Body of pancreas (tissue), 4 donors: ENCODE measurements at places on chromosomes 13 and 19. TPM values are rescaled to one million over a fixed set of nuclear protein-coding genes. Genes with fewer than 3 reads are reported as not detected.
A peak's percentile ranks its signal among the peaks of the same experiment; 100 is the strongest.

Gene DIRAS1
- 4.9 TPM for total RNA-seq

GRCh38 chr19:49338691-49339300 lies 3.6 kb downstream of the CD37 start:
- no peaks in the 10 kb centered on the region for H3K27me3 ChIP-seq
- peak; percentile 97 for DNase-seq
- no peak overlapping the region for H3K4me3 ChIP-seq
- peaks cover 30% of the 10 kb centered on the region for H3K4me1 ChIP-seq

DNA sequence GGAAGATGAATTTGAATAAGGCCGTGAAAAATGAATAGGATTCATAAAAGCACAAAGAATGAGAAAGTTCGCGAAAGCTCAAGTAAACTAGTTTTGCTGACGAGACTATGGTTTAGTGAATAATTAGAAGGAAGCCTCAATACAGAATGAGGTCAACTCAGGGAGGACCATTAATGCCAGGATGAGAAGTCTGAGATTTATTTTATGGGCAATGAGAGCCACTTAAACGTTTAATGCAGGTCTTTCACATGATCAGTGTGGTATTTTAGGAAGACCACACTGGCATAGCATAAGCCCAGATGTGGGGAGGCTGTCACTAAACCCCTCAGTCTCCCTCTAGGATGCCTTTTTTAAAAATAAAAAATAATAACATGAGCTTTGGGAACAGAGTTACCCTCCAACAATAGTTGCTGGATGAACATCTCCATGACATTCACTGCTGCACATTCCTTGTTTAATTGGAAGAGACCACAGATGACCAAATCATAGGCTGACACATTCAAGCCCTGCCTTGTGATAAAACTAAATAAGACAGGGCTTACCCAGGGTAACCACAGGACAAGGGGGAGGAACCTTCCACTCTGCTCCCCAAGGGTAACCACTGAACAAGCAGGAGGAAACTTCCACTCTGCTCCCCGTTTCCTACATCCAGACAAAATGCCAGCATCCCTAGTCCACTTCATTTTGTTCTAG lies 43.6 kb upstream of the LSM14A start:
- no peaks in the 10 kb centered on the region for H3K27me3 ChIP-seq
- no peaks in the 10 kb centered on the region for H3K36me3 ChIP-seq
- H3K27ac ChIP-seq: no peak overlapping the region
- H3K4me1 ChIP-seq: peaks cover 8% of the 10 kb centered on the region

Gene KLK10
- total RNA-seq: not detected

DNA sequence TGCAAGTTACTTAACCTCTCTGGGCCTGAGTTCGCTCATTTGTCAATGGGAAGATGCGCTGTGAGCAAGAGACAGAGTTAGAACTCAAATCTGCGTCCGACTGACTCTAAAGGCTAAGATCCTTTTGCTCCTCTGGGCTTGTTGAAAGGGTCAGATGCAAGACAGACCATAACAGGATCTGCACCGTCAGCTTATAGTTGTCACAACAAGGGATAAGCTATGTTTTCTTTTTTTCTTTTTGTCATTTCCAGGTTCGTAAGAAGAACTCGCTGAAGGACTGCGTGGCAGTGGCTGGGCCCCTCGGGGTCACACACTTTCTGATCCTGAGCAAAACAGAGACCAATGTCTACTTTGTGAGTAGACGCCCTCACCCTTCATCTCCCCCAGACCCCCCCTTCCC lies 1.1 kb downstream of the PPAN start:
- H3K36me3 ChIP-seq: peaks cover 30% of the 10 kb centered on the region
- DNase-seq: no peak
- H3K4me1 ChIP-seq: peaks cover 22% of the 10 kb centered on the region
- H3K4me3 ChIP-seq: no peak overlapping the region
- H3K27me3 ChIP-seq: no peaks in the 10 kb centered on the region
- H3K27ac ChIP-seq: no peak overlapping the region

DNA sequence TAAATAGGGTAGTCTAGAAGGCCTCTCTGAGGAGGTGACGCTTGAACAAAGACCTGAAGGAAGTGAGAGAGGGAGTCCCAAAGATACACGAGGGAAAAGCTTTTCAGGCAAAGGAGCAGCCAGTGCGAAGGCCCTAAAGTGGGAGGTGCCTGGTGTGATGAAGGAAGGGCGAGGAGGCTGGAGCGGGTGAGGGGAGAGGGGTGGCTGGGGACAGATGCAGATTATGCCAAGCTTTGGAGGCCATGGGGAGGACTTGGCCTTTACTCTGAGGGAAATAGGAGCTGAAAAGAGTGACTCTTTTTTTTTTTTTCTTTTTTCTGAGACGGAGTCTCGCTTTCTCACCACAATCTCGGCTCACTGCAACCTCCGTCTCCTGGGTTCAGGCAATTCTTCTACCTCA lies 2.9 kb downstream of the CLPTM1 start:
- H3K27me3 ChIP-seq: no peaks in the 10 kb centered on the region
- H3K4me1 ChIP-seq: peaks cover 37% of the 10 kb centered on the region
- no peak overlapping the region for H3K4me3 ChIP-seq
- no peak for DNase-seq
- H3K27ac ChIP-seq: no peak overlapping the region
- no peaks in the 10 kb centered on the region for H3K36me3 ChIP-seq

Gene CAPN12
- 11.4 TPM for total RNA-seq

GRCh38 chr13:27283906-27284493 lies 13.4 kb downstream of the RASL11A start:
- no peaks in the 10 kb centered on the region for H3K27me3 ChIP-seq
- DNase-seq: peak; percentile 50
- no peaks in the 10 kb centered on the region for H3K4me1 ChIP-seq
- H3K27ac ChIP-seq: no peak overlapping the region
- H3K4me3 ChIP-seq: no peak overlapping the region

GRCh38 chr13:41268764-41269163 lies 5.4 kb upstream of the MTRF1 start:
- H3K27ac ChIP-seq: no peak overlapping the region
- H3K27me3 ChIP-seq: no peaks in the 10 kb centered on the region
- DNase-seq: no peak
- no peak overlapping the region for H3K4me3 ChIP-seq
- no peaks in the 10 kb centered on the region for H3K36me3 ChIP-seq

DNA sequence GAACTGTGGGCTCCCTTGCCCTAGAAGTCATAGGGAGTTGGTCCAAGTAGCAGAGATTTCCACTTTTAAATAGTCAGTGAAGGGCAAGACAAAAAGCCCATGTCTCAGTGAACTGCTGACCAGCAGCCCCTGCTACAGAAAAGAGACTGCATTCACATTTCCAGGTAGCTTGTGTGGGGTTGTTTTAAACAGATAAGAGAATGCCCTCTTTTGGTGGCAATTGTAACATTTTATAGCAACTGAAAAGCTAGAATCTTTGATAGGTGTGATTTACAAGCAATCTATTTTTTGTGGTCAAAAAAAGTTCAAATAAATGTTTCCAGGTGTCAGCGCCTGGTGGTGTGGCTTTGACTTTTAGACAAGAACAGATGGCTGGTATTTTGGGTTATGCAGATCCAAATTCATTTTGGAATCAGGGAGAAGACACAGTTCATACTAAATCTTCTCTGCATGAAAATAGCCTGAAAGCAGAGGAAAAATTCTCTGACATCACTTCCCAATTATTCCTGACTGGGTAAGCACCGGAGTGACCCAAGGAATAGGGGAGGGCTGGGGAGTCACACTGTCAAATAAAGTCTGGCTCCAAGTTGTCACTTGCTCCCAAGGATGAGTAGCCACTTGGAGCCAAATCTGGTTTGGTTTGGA lies 26.2 kb upstream of the GPR12 start:
- no peaks in the 10 kb centered on the region for H3K27me3 ChIP-seq
- H3K4me3 ChIP-seq: no peak overlapping the region
- no peaks in the 10 kb centered on the region for H3K4me1 ChIP-seq
- no peaks in the 10 kb centered on the region for H3K36me3 ChIP-seq

GRCh38 chr13:112974671-112975070 lies 5.7 kb downstream of the MCF2L start:
- no peak for DNase-seq
- H3K4me1 ChIP-seq: peaks cover 8% of the 10 kb centered on the region
- no peaks in the 10 kb centered on the region for H3K27me3 ChIP-seq
- H3K4me3 ChIP-seq: no peak overlapping the region
- no peak overlapping the region for H3K27ac ChIP-seq

Gene GPR183
- total RNA-seq: not detected

DNA sequence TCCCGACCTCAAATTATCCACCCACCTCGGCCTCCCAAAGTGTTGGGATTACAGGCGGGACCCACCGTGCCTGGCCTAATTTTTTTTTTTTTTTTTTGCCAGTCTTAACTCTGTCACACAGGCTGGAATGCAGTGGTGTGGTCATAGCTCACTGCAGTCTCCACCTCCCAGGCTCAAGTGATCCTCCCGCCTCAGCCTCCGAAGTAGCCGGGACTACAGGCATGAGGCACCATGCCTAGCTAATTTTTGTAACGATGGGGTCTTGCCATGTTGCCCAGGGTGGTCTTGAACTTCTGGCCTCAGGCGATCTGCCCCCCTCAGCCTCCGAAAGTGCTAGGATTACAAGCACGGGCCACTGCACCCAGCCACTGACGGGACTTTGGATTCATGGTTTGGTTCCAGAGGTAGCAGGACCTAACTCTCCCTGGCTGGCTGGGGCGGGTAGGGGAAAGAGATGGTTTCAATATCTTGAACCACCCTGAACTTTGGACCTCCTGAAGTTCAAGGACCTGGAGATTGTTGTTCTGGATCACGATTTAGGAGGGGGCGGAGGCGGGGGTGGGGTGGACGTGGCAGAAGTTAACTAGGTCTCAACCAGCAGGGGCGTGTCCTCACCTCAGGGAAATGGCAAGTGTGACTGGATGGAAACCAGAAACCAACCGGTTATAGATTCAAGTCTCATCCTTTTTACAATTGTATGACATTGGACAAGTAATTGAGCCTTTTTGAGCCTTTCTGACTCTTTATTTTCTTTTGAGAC lies 40.8 kb downstream of the IER2 start:
- no peaks in the 10 kb centered on the region for H3K36me3 ChIP-seq
- H3K4me3 ChIP-seq: no peak overlapping the region
- H3K4me1 ChIP-seq: peaks cover 17% of the 10 kb centered on the region
- H3K27me3 ChIP-seq: no peaks in the 10 kb centered on the region
- no peak overlapping the region for H3K27ac ChIP-seq
- DNase-seq: peak; percentile 53

DNA sequence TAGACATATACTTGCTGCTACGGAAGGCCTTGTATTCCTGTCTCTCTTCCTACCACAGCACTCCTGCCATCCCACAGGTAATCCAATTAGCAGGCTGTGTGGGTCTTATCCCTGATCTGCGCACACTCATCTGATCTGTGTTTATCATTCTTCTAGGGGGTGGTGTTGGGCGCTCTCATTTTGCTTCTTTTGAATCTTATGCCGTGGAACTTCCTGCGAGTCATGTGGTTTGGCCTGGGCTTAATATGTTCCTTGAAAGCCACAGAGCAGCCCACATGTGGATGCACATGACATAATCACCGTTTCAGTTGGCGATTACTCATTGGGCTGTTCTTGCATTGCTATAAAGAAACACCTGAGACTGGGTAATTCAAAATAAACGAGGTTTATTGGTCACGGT lies 7.5 kb downstream of the RASA3 start:
- no peak overlapping the region for H3K27ac ChIP-seq
- H3K4me1 ChIP-seq: peaks cover 4% of the 10 kb centered on the region
- no peak overlapping the region for H3K4me3 ChIP-seq
- no peak for DNase-seq

- H3K4me1 ChIP-seq: peaks cover 72% of the 10 kb centered on the region
- peak; percentile 94 for DNase-seq
- no peaks in the 10 kb centered on the region for H3K36me3 ChIP-seq
- no peak overlapping the region for H3K4me3 ChIP-seq
Observed at GRCh38 chr19:4379383-4380253, 20.7 kb downstream of the SH3GL1 start.

Gene TMEM143
- total RNA-seq: 16.1 TPM

Gene WDR87
- total RNA-seq: not detected

GRCh38 chr13:50123862-50124535 lies 108.8 kb downstream of the KCNRG start:
- peaks cover 43% of the 10 kb centered on the region for H3K4me1 ChIP-seq
- H3K4me3 ChIP-seq: peak overlapping the region; percentile 26
- H3K27me3 ChIP-seq: peaks cover 18% of the 10 kb centered on the region
- peak overlapping the region; percentile 99 for H3K27ac ChIP-seq

Gene PCDH9
- total RNA-seq: 3.6 TPM

Gene HIPK4
- total RNA-seq: not detected
